Natural killer cell treated with Interleukin-12 subunit alpha and Interleukin-12 subunit beta and Interleukin-15 and Interleukin-18, amount 100 ng/mL, for 72 hours (primary cell): ENCODE measurements at places on chromosomes 3 and 15.

GRCh38 chr3:107430214-107430995 lies 53.2 kb downstream of the CCDC54 start:
- peaks cover 20% of the 10 kb centered on the region for H3K27me3 ChIP-seq
- DNase-seq = no peak
- H3K27ac ChIP-seq = peak overlapping the region; percentile 67
- peaks cover 14% of the 10 kb centered on the region for H3K4me1 ChIP-seq
- H3K4me3 ChIP-seq = peak overlapping the region; percentile 85
- H3K36me3 ChIP-seq = no peaks in the 10 kb centered on the region

GRCh38 chr15:78389322-78389721 lies 48.7 kb upstream of the IREB2 start:
- H3K4me3 ChIP-seq = no peak overlapping the region
- no peaks in the 10 kb centered on the region for H3K4me1 ChIP-seq
- H3K27me3 ChIP-seq = peaks cover 31% of the 10 kb centered on the region
- no peak for DNase-seq
- H3K36me3 ChIP-seq = no peaks in the 10 kb centered on the region

- H3K27ac ChIP-seq = no peak overlapping the region
- no peak overlapping the region for H3K4me3 ChIP-seq
- no peaks in the 10 kb centered on the region for H3K27me3 ChIP-seq
- no peak for DNase-seq
- no peaks in the 10 kb centered on the region for H3K4me1 ChIP-seq
Observed at GRCh38 chr3:64667138-64667537, 20.7 kb downstream of the ADAMTS9 start.

DNA sequence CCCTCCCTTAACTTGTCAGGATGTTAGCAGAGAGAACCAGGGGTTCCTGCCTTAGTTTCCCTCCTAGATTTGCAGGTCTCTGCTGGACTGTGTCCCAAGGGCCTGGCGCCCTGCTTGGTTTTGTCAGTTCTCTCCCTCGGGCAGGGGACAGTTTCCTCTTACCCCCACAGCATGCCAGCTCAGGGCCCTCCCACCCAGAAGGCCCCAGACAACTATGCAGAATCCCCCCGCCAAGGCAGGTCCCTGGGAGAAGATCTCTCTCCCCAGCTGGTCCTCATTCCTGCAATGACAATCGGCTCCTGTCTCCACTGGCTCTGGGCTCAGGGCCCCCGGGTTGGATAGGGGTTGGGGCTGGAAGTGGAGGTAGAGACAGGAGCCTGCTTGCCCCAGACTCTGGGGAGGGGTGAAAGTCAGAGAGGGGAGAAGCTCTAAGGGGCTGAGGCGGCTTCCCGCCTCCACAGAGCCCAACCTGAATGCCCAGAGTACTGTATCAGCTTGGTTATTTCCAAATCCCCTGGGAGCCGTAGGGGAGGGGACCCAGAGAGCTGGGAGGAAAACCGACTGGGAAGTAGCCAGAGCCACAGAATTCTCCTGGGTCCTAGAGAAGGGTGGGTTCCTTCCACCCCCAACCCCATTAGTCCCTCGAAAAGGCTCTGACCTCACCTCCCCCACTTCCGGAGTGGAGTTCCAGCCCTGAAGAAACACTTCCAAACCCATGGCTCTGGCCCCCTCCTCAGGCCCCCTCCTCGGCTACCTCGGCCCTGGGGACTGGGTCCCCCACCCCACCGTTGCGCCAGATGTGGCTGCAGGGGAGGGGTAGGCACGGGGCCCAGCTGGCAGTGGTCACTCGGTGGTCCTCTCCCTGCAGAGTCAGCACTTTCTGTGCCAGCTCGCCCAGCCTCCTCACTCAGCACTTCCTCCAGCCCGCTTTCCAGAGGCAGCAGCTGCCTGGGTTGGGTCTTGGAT lies 3.8 kb upstream of the LOXL1 start:
- H3K27me3 ChIP-seq = peaks cover 8% of the 10 kb centered on the region
- H3K36me3 ChIP-seq = peaks cover 15% of the 10 kb centered on the region
- peaks cover 47% of the 10 kb centered on the region for H3K4me1 ChIP-seq
- H3K4me3 ChIP-seq = no peak overlapping the region

GRCh38 chr15:93553167-93553935 lies 464.3 kb upstream of the RGMA start:
- no peaks in the 10 kb centered on the region for H3K36me3 ChIP-seq
- H3K27ac ChIP-seq = no peak overlapping the region
- DNase-seq = no peak
- H3K4me1 ChIP-seq = no peaks in the 10 kb centered on the region
